A549 treated with dexamethasone at 1 μM for 4 hours (cell line): ENCODE measurements at places on chromosomes 4 and X. TPM values are rescaled to one million over a fixed set of nuclear protein-coding genes. Genes with fewer than 3 reads are reported as not detected.

Gene TXK
- total RNA-seq, result 0.08 to 0.26 TPM (median 0.14 TPM) in 5 replicates

Gene RTL9
- total RNA-seq, result 0.06 to 0.15 TPM (median 0.12 TPM) in 5 replicates

Gene ZNF630
- 0.27 to 0.38 TPM (median 0.34 TPM) in 5 replicates for total RNA-seq

Gene SLC6A14
- total RNA-seq, result 0.12 TPM in 1 of 5 replicates, not detected in the others

Gene NHS
- 1.7 to 2.6 TPM (median 2.2 TPM) in 5 replicates for total RNA-seq

Gene BEX2
- 7.1 to 11.6 TPM (median 9.4 TPM) in 5 replicates for total RNA-seq

Gene HPF1
- 14.2 to 16.0 TPM (median 15.2 TPM) in 5 replicates for total RNA-seq

Gene FGF5
- 0.11 to 0.31 TPM (median 0.12 TPM) in 5 replicates for total RNA-seq

Gene VSIG1
- total RNA-seq, result 0.12 to 0.75 TPM (median 0.30 TPM) in 5 replicates

Gene AKAP4
- total RNA-seq, result not detected in 5 replicates

Gene TEX11
- not detected in 5 replicates for total RNA-seq

Gene NLRP2B
- not detected in 5 replicates for total RNA-seq

Gene TMEM156
- total RNA-seq, result 18.0 to 22.9 TPM (median 21.3 TPM) in 5 replicates

Gene SERPINA7
- not detected in 5 replicates for total RNA-seq

Gene COL4A6
- 13.9 to 17.4 TPM (median 16.8 TPM) in 5 replicates for total RNA-seq

Gene MTTP
- 0.02 TPM in 1 of 5 replicates, not detected in the others for total RNA-seq

Gene TKTL1
- 0.11 to 0.19 TPM (median 0.12 TPM) in 4 of 5 replicates, not detected in the other for total RNA-seq

Gene FGFRL1
- total RNA-seq, result 12.2 to 22.0 TPM (median 21.3 TPM) in 5 replicates

Gene NUDT6
- total RNA-seq, result 6.1 to 8.1 TPM (median 6.6 TPM) in 5 replicates

Gene PDE6B
- total RNA-seq, result not detected in 5 replicates

Gene TLR1
- total RNA-seq, result 0.14 to 0.27 TPM (median 0.17 TPM) in 5 replicates

Gene HPRT1
- 103 to 133 TPM (median 109 TPM) in 5 replicates for total RNA-seq

Gene NUDT11
- total RNA-seq, result 2.6 to 3.2 TPM (median 3.0 TPM) in 5 replicates

Gene TRIM75
- total RNA-seq, result not detected in 5 replicates

Gene HS6ST2
- 0.08 to 0.21 TPM (median 0.15 TPM) in 5 replicates for total RNA-seq

Gene MND1
- total RNA-seq, result 11.5 to 18.7 TPM (median 14.8 TPM) in 5 replicates

Gene CORIN
- not detected in 5 replicates for total RNA-seq

Gene MAGEA10
- total RNA-seq, result 0.03 to 0.07 TPM (median 0.05 TPM) in 3 of 5 replicates, not detected in the others

Gene RASGEF1B
- total RNA-seq, result 0.04 to 0.05 TPM (median 0.05 TPM) in 4 of 5 replicates, not detected in the other

Gene PIN4
- total RNA-seq, result 38.9 to 79.0 TPM (median 39.4 TPM) in 5 replicates

Gene TXLNG
- total RNA-seq, result 15.3 to 18.5 TPM (median 16.3 TPM) in 5 replicates

Gene ARMCX5
- total RNA-seq, result 9.0 to 13.7 TPM (median 9.7 TPM) in 5 replicates

Gene SPANXA1
- 0.14 to 0.25 TPM (median 0.17 TPM) in 3 of 5 replicates, not detected in the others for total RNA-seq

Gene GAGE1
- total RNA-seq, result 0.17 TPM in 1 of 5 replicates, not detected in the others

Gene HERC5
- total RNA-seq, result 3.6 to 5.0 TPM (median 4.5 TPM) in 5 replicates

Gene POLN
- 0.55 to 0.77 TPM (median 0.67 TPM) in 5 replicates for total RNA-seq

Gene ATP11C
- total RNA-seq, result 8.7 to 12.4 TPM (median 11.0 TPM) in 5 replicates

Gene TCEAL8
- total RNA-seq, result 26.3 to 47.2 TPM (median 27.6 TPM) in 5 replicates

Gene PDE5A
- 0.14 to 0.48 TPM (median 0.40 TPM) in 5 replicates for total RNA-seq

Gene PAPSS1
- 29.8 to 35.5 TPM (median 34.6 TPM) in 5 replicates for total RNA-seq

Gene MAGEE2
- total RNA-seq, result not detected in 5 replicates

Gene PAGE2
- not detected in 5 replicates for total RNA-seq

Gene TDO2
- 0.46 to 1.2 TPM (median 0.64 TPM) in 5 replicates for total RNA-seq

Gene CT45A3
- total RNA-seq, result 0.12 TPM in 1 of 5 replicates, not detected in the others

Gene SYNPO2
- 0.72 to 1.3 TPM (median 1.0 TPM) in 5 replicates for total RNA-seq

Gene EVC2
- 1.3 to 2.3 TPM (median 2.0 TPM) in 5 replicates for total RNA-seq

Gene RAB9B
- total RNA-seq, result 0.02 to 0.05 TPM (median 0.04 TPM) in 4 of 5 replicates, not detected in the other

Gene ANKRD50
- total RNA-seq, result 4.3 to 7.4 TPM (median 6.9 TPM) in 5 replicates

Gene QRFPR
- total RNA-seq, result 0.06 to 0.13 TPM (median 0.10 TPM) in 4 of 5 replicates, not detected in the other

Gene CT47C1
- total RNA-seq, result not detected in 5 replicates

Gene CNKSR2
- 2.0 to 2.9 TPM (median 2.7 TPM) in 5 replicates for total RNA-seq

Gene NPFFR2
- total RNA-seq, result not detected in 5 replicates

Gene ERVMER34-1
- total RNA-seq, result 0.42 to 0.54 TPM (median 0.48 TPM) in 5 replicates
